GM20000 (cell line): ENCODE measurements at places on chromosomes 2 and 18.

- DNase-seq, result no peak
These were observed 58.6 kb downstream of the RELCH start for GRCh38 chr18:62245699-62246098.

DNA sequence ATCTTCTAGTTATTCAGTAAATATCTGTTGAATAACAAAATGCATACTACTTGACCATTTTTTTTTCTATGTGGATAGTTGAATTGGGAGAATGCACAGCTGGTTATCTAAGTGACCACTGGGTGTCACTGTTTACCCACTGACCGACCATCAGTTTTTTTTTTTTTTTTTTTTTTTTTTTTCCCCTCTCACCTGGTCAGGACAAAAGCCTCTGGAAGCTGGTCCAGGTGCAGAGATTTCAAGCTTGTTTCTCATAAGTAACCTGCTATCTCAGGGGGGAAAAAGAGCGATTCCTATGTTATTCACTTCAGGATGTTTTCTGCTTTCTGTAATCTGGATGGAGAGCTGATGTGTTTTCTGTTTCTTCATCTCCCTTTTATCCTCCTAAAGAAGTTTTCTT is 256.0 kb downstream of the DCDC2C start:
- peak; percentile 66 for DNase-seq

DNA sequence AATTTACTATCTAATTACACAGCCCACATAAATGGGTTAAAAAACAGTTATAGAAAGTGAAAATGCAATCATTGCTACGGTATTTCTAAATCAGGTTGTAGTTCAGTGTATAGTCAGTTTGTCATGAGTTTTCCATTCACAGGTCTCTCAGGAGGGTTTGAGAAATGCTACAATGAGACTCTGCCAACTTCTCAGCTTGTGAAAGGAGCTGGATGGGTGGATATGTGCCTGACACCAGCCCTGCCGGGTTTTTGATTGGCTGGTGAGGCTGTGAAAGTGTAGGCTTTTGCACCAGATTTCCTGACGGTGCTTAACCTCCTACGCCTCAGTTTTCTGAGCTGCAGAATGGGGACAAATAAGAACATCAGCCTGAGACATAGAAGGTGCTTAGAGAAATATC is 102.6 kb upstream of the SMIM21 start:
- no peak for DNase-seq

DNA sequence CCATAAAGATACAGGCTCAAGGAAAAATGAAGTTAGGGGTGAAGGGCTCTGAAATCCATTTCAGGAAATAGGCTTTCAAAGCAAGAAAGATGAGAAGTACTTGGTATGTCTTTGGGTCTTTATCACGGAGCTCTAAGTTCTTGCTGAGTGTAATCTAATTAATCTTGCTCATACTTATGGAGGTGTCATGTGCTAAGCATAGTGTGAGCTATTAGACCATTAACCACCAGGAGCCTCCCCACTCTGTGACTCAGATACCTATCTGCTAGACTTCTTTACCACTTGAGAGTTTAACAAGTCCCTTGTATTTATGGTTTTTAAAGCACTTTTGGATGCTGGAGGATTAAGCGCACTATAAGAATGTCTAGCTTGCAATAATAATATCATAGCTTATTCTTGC is 678.7 kb downstream of the EPHA4 start:
- no peak for DNase-seq

GRCh38 chr18:13587001-13587400 is 139.4 kb downstream of the FAM210A start:
- DNase-seq, result no peak

GRCh38 chr2:216888887-216889622 is 29.2 kb upstream of the TNP1 start:
- DNase-seq, result no peak

- DNase-seq, result no peak
These were observed 147.2 kb upstream of the CCDC68 start for GRCh38 chr18:55106466-55106865.

GRCh38 chr2:199997296-199997695 is 41.9 kb downstream of the MAIP1 start:
- DNase-seq, result no peak

DNA sequence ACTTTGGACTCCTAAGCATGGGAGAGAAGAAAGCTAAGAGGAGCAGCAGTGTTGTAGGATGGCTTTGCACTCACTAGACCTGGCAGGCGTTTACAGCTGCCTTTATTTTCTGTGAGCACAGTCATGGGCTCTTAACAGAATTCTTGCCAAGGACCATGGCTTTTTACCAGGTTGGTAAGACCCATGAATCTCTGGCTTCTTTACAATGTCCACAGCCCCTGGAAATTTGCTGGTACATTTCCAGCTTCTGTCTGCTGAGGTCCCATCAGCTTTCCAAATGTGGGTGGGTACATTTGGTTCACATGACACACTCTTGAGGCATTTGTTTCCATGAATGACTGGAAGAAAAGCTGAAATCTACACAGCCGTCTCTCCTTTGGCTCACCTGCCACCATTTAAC is 162.7 kb downstream of the PPP1R1C start:
- DNase-seq, result no peak

- DNase-seq, result no peak
These were observed 7.4 kb downstream of the CTDSP1 start for GRCh38 chr2:218406949-218407618.

GRCh38 chr2:150007815-150008430 is 420.3 kb upstream of the MMADHC start:
- DNase-seq, result no peak

- no peak for DNase-seq
These were observed 91.4 kb upstream of the AQP4 start for GRCh38 chr18:26956863-26957262.

- no peak for DNase-seq
These were observed 116.0 kb upstream of the ETAA1 start for GRCh38 chr2:67281101-67281500.

- no peak for DNase-seq
These were observed 29.8 kb downstream of the MAPRE3 start for GRCh38 chr2:27000228-27000627.

GRCh38 chr2:151640087-151640486 is 94.2 kb downstream of the NEB start:
- DNase-seq, result no peak

DNA sequence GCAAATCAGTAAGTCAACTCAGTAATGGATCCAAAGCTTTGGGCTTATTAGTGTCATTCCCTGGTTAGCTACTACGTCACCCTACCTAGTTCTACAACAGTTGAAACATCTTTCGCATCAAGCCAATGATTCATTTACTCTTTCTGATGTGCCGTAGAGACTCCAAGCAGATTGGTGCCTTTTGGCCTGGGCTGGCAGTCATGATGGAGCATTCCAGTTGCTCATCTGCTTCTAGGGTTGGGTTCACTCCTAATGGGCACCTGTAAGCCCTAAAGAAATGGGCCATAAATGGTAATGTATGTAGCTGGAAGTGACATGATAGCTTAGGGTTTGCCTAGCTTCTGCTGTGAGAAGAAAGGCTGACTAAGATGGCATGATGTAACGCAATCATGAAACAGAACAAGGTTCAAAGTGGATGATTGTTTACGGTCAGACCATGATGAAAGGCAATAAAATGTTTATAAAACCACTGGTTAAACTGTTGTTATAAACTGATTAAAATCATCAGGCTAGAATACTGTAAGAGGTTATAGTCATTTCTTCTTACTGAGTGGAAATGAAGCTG is 20.4 kb upstream of the CCL20 start:
- no peak for DNase-seq

DNA sequence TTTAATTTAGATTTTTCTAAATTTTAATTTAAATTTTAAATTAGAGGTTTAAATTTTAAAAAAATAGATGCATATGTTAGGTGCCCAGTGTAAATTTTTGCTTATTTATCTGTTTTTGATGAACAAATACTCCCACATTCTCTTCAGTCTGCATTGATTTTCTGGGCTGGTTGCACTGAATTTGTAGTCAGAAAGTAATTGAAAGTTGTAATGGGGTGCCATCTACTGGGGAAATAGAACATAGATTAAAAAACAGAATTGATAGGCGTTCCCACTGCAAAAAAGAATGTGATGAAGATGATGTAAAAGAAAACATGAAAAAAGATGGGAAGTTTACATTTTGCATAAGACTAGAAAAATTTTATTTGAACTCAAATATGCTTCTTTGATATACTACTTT is 51.7 kb upstream of the CCDC85A start:
- DNase-seq, result peak; percentile 17

GRCh38 chr2:36445185-36445866 is 89.7 kb downstream of the CRIM1 start:
- DNase-seq, result no peak

- DNase-seq, result no peak
These were observed 45.1 kb downstream of the COX7A2L start for GRCh38 chr2:42315844-42316470.

- DNase-seq, result no peak
These were observed 208.3 kb upstream of the SYT4 start for GRCh38 chr18:43485545-43485963.

GRCh38 chr18:62605685-62606084 is 82.9 kb downstream of the ZCCHC2 start:
- no peak for DNase-seq

- peak; percentile 52 for DNase-seq
These were observed 1.9 kb downstream of the YES1 start for GRCh38 chr18:809985-810642.

DNA sequence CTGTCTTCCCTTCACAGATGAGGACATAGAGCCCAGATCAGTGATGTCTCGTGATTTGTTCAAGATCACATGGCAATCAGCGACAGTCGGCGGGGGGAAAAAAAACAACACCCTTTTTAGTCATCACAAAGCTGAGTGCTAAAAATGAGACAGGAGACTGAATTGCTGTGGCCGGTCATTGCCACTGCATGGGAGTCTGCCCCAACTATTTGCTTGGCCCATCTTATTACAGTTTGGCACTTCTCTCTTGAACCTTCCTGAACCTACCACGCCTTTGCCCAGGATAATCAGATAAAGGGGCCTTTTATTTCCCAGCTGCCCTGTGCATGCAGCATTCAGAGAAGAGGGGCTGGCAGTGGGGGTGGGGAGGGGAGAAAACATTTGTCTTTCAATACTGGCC is 42.7 kb downstream of the SETBP1 start:
- DNase-seq, result peak; percentile 33

DNA sequence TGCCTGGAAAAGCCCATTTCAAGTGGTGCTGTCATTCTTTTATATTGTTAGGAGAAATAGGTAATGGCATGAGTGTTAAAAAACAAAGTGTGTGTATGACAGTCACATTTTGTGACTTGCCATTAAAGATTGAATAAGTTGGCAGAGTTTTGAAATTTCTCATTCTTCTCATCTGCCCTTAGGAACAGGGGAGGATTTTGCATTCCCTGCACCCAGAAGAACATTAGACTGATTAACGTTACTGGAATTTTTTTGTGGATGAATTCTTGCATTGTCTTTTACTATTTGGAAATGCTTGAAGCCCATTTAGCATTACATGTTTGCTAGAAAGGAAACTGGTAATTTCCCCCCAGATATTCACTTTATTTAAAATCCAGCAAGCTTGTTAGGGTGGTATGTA is 162.2 kb downstream of the BABAM2 start:
- no peak for DNase-seq

GRCh38 chr2:206937555-206937954 is 1.8 kb upstream of the CPO start:
- DNase-seq, result peak; percentile 25

DNA sequence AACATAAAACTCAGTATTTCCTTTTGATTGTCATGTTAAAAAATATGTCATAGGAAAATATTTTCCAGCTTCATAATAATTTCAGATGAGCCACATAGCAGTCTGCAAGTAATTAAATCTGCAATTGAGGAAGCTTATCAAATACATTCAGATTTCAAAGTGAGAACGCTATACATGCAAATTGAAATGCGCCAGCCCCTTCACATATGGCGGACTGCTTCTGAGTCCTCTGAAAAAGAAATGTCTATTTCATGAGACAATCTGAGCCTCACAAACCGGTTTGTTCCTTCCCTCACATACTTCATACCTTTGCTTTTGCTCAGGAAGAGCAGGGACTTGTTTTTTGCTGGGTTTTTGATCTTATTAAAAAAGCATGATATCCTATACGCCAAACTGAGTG is 2.3 kb upstream of the DCDC2C start:
- DNase-seq, result no peak

- DNase-seq, result no peak
These were observed 267.4 kb downstream of the LNPK start for GRCh38 chr2:175734686-175735085.

DNA sequence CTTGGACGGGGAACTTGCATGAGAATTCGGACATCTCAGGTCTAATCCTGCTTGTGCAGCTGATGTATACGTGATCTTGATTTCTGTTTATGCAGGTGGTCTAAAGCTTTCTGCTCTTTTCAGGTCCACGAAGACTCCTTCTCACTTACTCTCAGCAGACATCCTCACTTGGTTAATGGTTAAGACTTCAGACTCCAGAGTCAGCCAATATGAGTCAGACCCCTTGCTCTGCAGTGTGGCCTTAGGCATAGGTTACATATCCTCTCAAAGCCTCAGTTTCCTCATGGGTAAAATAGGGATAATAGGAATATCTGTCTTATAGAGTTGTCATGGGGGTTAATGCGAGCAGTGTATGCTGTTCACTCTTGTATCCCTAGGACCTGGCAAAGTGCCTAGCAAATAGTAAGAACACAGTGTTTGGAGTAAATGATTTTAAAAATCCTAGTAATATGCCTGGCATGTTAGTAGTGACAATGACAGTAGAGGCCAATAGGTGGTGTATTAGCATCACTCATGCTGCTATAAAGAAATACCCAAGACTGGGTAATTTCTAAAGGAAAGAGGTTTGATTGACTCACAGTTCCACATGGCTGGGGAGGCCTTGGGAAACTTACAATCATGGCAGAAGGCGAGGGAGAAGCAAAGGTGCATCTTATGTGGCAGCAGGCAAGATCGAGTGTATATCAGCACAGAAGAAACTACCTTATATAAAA is 42.3 kb downstream of the XRCC5 start:
- DNase-seq, result no peak

- DNase-seq, result peak; percentile 54
These were observed 447.3 kb downstream of the KCNJ3 start for GRCh38 chr2:155145758-155146229.

DNA sequence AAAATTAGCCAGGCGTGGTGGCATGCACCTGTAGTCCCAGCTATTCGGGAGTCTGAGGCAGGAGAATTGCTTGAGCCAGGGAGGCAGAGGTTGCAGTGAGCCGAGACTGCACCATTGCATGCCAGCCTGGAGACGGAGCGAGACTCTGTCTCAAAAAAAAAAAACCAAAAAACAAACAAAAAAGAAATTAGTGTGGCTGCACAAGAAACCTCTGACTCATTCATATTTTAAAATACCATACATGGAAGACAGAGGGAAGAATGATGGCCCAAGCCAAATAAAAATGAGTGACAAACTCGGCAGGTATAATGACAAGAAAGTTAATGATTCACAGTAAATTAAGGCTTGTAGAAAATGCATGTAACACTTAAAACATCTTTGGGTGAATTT is 875.8 kb downstream of the EPHA4 start:
- DNase-seq, result no peak

GRCh38 chr2:71060211-71060610 is 8.2 kb upstream of the NAGK start:
- DNase-seq, result no peak

- no peak for DNase-seq
These were observed 120.7 kb downstream of the NCK2 start for GRCh38 chr2:105865222-105865913.

GRCh38 chr18:59109375-59109774 is 30.3 kb upstream of the SEC11C start:
- DNase-seq, result no peak
